ENCODE measurements at places on chromosomes 13 and 19.

DNA sequence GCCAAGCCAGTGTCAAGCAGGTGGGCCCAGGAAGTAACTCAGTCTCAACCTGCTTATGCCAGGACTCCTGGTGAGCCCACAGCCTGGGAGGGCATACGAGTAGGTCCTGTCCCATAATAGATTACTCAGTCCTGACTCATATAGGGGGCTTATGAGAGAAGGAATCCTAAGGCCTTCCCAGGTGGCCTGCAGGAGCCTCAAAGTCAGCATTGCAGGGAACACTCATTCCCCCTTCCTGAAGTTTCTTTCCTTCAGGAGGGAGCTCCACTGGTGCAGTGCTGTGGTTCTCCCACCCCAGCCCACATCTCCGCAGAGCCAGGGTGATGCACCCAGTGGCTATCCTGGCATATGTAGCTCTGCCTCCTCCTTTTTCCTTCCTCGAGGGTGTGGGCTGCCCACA is 137.3 kb downstream of the ZIC5 start:
- DNase-seq, result no peak

GRCh38 chr19:16094360-16095070 is 17.2 kb upstream of the RAB8A start:
- no peak for DNase-seq

DNA sequence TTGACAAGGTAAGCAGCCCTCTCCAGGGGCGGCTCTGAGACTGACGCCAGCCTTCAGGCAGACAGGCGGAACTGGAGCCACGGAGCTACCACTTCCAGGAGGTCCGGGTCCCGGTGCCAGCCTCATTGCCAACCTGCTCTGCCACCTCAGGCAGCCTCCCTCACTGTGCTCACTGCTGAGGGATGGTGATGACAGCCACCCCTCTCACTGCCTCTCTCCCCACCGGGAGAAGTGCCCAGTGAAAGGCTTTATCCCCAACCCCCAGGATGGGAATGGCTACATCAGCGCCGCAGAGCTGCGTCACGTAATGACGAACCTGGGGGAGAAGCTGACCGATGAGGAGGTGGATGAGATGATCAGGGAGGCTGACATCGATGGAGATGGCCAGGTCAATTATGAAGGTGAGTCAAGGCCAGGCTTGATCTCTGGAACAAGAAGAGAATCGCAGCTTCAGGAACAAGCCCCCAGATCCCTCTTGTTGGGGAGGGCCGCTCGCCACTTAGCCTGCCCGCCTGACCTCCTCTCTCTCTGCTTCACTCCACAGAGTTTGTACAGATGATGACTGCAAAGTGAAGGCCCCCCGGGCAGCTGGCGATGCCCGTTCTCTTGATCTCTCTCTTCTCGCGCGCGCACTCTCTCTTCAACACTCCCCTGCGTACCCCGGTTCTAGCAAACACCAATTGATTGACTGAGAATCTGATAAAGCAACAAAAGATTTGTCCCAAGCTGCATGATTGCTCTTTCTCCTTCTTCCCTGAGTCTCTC is 7.6 kb downstream of the CALM3 start:
- no peak for DNase-seq

GRCh38 chr19:17737690-17738153 is 13.6 kb upstream of the FCHO1 start:
- no peak for DNase-seq

DNA sequence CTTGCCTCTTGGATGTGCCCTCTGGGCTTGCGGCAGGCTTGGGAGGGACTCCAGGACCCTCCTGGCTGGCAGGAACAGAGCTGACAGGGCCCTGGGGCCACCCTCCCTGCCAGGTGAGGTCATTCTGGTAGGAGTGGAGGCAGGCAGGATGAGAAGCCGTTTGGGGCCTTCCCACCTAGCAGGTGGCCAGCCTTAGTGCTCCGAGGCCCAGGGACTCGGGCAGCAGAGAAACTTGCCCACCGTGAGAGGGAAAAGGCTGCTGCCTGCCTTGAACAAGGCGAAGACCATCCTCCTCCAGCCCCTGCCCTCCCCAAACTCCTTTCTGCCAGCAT is 8.5 kb downstream of the RFX1 start:
- no peak for DNase-seq

- DNase-seq, result no peak
Measured at GRCh38 chr13:99442273-99442895, 58.9 kb upstream of the TM9SF2 start.

DNA sequence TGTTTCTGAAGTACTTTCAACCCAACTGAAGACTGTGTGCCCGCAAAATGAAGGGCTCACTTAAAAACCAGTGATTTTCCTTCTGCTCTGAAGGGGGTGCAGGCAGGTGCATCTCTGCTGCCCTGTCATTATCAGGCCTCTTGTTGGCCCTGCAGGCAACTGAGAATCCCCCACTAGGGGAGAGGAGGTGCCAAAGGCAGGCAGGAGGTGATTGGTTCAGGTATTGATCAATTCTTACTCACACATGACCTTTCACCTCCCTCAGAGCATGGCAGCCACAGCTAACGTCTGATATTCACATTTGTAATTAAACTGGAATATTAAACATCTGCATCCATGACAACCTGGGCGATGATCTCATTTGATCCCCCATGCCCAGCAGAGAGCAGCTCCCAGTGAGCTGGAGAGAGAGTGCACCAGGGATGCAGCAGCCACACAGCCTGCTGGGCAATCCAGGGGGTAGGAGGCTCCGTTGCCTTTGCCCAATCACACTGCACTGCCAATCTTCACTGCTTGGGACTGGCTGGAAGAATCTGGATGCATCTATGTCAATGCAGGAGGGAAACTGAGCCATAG is 267.9 kb upstream of the TSHZ3 start:
- DNase-seq, result no peak

DNA sequence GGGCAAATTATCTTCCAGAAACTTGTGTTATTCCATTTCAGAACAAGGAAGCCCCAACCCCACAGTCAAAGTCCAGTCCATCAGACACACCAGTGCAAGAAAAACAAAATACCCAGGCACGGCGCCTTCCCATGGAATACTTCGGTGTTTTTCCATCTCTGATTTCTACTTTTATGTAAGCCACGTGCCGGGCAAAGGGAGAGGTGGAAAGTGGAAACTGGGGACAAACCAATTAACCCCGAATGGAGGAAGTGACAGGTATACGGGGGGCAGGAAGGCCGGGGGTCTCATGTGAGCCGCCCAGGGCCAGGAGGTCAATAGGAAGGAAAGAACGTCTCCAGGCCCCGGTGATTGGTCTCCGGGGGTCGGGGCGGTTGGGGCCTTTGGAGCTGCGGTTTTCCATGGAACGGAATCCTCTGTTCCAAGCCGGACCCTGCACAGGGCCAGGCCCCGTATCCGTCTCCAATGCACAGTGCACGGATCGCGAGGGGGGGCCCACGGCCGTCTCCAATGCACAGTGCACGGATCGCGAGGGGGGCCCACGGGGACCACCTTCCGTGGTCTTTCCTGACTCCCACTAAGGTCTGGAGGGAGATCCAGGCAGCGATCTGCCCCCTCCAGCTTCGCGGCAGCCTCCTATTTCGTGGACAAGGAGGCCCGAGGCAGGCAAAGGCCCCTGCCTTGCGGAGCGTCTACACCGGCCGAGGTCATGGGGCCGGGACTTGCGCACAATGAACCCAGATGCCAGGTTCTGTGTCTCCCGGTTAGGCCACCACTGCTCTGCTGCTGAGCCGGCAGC is 79.7 kb downstream of the GADD45B start:
- no peak for DNase-seq

DNA sequence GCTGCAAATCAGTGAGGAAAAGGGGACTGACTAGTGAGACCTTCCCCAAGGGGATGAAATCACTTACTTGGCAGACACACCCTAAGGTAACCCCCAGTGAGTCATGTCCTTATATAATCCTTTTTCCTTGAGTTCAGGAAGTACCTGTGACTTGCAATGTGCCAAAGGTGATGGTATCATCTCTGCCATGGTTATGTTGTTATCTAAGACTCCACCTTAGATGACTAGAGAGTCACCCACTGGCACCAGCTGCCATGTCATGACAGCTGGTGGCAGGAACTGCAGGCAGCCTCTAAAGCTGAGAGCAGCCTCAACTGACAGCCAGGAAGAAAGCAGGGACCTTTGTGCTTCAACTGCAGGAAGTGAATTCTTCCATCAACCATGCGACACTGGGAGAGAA is 12.5 kb downstream of the PBX4 start:
- DNase-seq, result no peak

DNA sequence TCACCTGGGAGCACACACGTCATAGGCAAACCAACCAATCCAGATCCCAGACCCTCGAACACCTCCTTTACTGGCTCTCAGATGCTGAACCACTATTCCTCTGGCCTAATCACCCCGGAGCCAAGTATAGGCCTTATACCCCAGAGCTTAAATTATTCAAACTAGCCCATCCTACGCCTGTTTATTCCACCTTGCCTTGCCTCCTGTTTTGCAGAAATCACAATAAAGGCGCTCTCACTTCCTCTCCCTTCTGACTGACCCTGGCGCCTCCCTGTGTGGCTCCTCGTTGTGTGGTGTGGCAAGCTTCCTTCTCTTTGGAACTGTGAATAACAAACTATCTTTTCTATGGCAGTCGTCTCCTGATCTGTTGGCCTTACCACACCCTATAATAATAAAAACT is 354.9 kb downstream of the ENOX1 start:
- DNase-seq, result no peak

DNA sequence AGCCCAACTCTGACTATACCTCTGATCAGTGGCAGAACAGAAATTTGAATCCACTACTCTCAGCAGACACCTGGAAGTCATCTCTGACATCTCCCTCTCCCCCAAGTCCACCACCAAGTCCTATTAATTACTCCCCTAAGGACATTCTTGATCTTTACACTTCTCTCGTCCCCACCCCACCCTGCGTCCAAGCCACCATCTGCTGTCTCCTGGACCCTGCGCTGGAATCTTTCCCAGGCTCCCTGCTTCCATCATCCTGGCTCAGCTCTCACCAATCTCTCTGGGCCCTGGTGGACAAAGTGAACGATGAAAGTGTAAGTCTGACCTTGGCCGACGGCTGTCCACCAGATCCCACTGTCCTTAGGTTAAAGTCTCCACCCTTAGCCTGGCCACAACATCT is 145.6 kb upstream of the GJB6 start:
- DNase-seq, result no peak

GRCh38 chr19:16619457-16619856 is 8.5 kb downstream of the MED26 start:
- no peak for DNase-seq

GRCh38 chr19:1811472-1811894 is 593 bp downstream of the ATP8B3 start:
- DNase-seq, result no peak

- no peak for DNase-seq
Measured at GRCh38 chr19:44345959-44346358, 10.5 kb downstream of the ZNF112 start.

GRCh38 chr13:43991773-43992201 is 112.1 kb downstream of the LACC1 start:
- no peak for DNase-seq

- DNase-seq, result no peak
Measured at GRCh38 chr19:29812881-29813275, 1.1 kb downstream of the CCNE1 start.

GRCh38 chr13:100154842-100155416 is 66.0 kb downstream of the PCCA start:
- DNase-seq, result no peak

DNA sequence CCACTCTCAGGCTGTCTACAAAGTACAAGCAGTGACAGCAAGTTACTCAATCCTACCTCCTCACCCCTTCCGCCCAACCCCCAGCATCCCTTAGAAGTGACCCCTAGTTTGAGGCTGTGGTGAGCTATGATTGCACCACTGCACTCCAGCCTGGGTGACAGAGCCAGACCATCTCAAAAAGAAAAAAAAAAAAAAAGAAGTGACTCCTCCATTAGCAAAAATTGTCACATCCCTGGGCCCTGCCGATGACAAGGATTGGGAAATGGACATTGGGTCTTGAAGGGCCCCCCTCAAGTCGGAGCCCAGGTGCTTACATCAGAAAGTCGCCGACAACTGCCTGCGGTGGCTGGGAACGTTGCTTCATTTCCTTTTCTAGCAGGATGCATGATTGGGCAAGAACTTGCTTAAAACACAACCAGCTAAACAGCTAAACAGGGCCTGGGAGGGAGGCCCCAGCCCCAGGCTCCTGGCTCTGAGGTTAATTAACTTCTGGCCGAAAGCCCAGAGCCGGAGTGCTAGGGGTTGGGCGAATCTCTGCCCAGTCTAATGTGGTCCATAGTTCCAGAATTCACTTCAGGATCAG is 15.3 kb downstream of the RAB3D start:
- peak; percentile 78 for DNase-seq

GRCh38 chr19:14659874-14660489 is 14.7 kb downstream of the ADGRE3 start:
- no peak for DNase-seq

DNA sequence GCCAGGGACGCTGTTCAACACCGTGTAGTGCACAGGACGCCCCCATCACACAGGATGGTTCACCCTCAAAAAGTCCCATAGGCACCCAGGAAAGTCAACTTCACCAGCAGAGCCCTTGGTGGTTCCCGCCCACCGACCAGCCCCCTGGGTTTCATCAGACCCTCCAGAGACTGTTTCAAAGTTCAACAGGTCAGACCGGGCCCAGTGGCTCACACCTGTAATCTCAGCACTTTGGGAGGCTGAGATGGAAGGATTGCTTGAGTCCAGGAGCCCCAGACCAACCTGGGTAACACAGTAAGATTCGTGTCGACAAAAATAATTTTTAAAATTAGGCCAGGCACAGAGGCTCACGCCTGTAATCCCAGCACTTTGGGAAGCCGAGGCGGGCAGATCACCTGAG is 61.0 kb downstream of the MYO9B start:
- DNase-seq, result no peak

DNA sequence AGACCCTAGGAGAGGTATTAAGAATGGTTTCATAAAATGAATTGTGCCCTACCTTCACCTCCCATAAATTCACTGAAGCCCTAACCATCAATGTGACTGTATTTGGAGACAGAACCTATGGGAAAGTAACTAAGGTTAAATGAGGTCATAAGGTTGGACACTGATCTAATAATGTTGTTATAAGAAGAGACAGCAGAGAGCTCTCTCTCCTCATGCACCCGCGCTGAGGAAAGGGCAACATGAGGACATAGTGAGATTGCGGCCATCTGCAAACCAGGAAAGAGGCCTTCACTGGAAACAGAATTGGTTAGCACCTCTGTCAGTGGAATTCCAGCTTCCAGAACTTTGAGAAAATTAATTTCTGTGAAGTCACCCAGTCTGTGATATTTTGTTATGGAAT is 1396.1 kb upstream of the MIR17HG start:
- DNase-seq, result no peak

GRCh38 chr19:15673176-15673654 is 328 bp downstream of the CYP4F12 start:
- no peak for DNase-seq
